Activated effector memory CD4-positive, alpha-beta T cell treated with Interleukin-2 at 50 U/mL for 16 hours (primary cell): ENCODE measurements at places on chromosomes 7 and 10.

DNA sequence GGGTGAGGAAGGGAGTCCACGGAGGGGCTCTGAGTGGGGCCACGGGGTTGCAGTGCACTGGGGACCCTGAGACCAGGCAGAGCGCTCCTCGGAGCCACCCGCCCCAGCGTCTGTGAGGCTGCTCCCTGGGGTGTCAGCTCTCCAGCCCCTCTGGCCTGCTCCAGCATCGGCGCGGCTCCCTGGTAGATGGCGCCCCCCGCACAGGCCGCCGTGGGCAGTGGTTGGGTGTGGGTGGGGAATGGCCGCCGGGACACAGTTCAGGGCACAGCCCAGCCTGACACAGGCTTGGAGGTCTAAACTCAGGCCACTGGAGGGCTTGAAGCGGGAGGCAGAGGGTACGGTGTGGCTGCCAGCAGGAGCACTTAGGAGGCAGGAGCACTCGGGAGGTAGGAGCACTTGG, 222.6 kb upstream of the PPP2R2D start:
- no peak for DNase-seq

- DNase-seq, result no peak
Observed at GRCh38 chr7:117086788-117087187, 133.5 kb downstream of the ST7 start.

DNA sequence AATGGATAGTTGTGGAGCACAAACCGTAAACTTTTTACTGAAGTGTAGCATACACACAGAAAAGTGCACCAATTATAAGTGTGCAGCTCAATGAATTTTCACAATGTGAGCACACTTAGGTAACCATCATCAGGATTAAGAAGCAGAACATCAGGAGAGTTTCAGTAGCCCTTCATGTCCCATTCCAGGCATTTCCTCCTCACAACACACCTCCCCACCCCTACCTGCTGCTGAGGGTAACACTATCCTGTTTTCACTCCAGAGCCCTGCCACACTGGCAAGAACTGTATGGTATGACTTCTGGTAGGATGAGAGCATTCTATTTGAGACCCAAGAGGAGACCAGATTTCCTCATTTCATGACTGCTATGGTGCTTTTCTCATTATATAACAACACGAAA, 166.5 kb downstream of the PPP1R3A start:
- DNase-seq, result no peak

DNA sequence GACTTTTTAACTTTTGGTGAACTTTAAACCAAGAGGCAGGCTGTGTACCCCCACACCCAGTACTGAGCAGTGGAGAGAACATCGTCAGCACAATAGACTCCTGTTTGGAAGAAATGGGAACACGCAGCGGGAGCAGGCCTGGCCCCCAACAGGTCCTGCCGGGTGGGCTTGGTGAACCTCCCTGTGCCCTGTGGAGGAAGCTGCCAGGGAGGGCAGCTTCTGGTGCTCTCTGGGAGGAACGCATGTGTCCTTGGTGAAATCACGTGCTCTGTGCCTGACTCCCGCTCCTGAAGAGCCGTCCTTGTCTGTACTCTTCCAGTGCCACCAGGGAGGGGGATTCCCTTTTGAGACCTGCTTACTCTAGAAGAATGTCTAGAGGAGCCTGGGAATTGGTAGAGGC, 31.6 kb downstream of the CHAT start:
- no peak for DNase-seq

DNA sequence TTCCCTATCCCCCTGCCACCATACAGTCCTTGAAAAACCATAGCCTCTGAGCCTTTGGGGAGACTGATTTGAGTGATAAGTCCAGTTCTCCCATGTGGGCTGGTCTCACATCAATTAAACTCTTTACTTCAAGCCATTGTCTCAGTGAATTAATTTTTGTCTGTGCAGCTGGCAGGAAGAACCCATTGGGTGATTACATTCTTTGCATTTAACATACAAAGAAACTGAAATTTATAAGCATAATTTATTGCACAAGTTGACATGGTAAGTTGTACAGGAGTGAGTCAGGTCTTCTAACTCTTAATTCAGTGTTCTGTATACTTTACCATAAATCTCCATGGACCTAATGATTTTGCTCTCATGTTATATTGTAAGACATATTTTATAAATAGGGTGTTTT, 1613.0 kb upstream of the LRRTM3 start:
- DNase-seq, result no peak

DNA sequence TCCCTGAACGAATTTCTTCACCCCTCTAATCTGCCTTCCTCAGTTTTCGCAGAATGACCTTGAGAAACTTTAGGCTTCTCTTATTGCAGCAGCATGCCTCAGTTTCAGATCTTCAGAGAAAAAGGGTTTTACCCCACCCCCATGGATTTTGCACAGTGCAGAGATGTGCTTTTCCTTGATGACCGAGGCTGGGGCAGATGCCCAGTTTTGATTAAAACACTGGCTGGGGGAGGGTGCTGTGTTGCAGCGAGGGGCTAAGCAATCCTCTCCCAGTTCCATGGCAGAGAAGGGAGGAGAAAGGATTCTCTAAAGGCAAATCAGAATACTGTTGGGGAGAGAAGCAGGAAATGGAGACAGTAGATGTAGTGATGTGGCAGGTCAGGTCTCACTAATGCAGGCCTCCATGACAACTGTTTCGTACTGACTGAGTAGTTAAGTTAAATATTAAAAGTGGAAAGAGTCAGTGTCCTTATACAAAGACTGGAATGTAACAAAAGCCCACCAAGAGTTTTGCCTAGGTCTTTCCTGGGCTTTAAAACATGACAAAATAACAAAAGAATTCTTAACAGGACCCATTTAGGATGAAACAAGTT, 50.8 kb upstream of the PDZD8 start:
- DNase-seq, result no peak

- no peak for DNase-seq
Observed at GRCh38 chr7:28192786-28193585, 12.4 kb upstream of the JAZF1 start.

DNA sequence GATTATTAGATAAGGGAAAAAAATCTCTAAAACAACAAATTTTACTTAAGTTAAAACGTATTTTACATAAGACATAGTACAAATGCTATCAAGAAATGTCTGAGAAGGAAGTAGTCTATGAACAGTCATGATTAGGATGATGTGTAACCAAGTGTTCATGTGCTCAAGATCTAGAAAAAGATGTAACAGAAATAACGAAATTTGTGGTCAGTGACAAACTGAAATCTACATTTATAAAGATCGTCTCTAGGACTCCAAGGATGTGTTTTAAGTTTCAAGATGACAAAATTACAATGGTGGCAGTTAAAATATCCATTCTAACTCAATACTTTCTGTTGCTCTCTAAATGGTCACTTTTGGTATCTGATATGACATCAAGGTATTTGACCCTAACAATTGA, 17.2 kb downstream of the PPP3CB start:
- no peak for DNase-seq

DNA sequence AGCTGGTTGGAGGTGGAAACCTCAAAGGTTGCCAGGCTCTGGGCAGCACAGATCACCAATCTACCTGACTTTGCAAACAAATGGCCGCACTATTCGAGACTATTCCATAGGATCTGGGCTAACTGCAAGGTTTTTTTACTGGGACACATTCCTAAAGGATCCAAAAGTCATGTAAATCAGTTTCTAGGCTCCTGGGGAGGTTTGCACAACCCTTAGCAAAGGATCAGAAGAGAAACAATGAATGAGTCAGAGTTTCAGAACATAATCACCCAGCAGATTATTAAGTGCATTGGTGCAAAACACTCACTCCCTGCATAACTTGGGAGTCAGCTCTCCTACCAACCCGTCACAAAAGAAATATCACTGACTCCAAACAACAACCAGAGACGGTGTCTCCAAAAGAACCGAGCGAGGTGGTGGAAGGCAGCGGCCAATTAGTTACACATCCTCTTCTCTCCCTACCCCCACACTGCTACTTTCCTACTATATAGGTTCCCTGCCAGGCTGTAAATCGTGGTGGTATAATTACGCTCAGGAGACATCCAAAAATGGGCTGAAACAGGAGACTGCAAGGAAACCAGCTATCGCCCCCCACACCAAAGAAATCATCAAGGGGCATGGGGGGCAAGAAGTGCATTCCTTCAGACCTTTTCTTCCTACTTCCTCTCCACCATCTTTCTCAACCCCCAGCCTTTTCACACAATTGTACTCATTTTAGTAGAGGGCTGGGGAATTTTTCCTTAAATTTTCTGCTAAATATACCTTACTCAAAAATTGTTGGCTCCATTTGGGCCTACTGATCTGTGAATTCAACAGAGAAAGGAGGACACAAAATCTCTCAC, 3.2 kb downstream of the UBE2H start:
- DNase-seq, result no peak

- no peak for DNase-seq
Observed at GRCh38 chr10:124737708-124738107, 6.5 kb downstream of the FAM53B start.

GRCh38 chr10:60042914-60043313, 136.6 kb upstream of the CCDC6 start:
- DNase-seq, result no peak

DNA sequence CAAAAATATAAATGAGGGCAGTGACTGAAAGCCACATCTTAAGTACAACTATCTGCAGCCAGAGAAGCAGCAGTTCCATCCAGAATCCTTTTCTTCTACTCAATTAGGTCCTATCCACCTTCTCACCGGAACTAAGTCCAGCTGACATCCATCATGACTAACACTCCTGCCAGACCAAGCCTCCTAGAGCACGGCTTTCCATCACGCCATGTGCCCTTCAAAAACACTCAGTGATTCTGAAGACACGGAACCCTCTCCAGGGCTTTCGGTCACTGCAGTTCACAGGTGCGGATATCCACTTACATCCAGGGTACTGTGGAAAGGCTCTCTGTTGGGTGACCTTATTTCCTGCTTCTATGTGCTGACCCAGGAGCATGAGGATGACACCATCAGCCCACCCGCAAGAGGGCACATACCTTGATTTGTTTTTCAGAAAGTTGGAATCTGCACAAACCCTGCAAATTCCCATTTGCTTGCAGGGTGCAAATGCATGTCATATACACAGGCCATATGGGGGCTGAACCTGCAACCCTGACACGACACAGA, 64.3 kb downstream of the FAM171A1 start:
- no peak for DNase-seq

GRCh38 chr10:14491811-14492210, 161.1 kb upstream of the FRMD4A start:
- DNase-seq, result no peak

DNA sequence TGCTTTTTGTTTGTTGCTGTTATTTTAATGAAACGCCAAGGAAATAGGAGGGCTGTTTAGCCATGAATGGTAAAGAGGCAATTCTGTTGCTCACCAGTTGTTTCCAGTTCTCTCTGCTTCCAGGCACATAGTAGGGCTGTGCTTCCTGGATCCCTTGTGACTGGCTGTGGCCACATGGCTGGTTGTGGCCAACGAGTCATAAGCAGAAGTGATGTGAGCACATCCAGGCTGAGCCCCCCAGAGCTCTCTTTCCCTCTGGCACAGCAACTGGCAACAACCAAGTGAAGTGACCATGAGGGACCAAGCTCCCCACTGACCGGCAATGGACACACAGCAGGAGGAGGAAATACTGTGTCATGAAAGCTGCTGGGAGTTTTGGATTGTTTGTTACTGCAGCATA, 10.3 kb downstream of the GRID1 start:
- no peak for DNase-seq

DNA sequence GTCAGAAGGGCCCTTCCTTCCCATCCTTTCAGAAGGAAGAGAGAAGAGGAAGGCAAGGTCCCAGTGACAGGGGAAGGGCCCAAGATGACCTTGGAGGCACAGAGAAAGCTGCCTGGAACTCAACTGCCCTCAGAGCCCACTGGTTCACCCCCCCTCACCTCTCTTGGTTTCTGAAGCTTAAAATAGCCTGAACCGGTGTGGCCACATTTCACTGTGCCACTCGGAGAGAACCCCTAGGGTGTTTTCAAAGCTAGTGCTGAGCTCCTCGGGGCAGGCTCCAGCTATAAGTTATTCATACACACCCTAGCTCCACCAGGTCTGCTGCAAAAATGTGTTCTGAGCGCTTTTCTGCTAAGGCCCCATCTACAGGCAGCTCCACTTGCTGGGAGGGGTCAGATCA, 60.9 kb upstream of the ADRB1 start:
- DNase-seq, result no peak

- no peak for DNase-seq
Observed at GRCh38 chr10:129063877-129064276, 403.2 kb upstream of the MGMT start.

DNA sequence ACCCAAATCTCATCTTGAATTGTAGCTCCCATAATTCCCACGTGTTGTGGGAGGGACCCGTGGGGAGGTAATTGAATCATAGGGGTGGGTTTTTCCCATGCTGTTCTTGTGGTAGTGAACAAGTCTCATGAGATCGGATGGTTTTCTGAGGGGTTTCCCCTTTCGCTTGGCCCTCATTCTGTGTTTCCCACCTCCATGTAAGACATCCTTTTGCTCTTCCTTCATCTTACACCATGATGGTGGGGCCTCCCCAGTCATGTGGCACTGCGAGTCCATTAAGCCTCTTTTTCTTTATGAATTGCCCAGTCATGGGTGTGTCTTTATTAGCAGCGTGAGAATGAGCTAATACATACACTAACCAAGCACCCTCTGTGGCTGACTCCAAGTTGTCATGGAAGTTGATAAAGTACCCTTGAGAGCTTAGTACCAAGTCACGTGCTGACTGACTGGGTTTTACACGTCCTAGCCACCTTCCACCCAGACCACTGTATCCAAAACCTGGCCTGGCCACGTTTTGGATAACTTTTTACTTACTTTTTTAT, 614.4 kb downstream of the SDK1 start:
- DNase-seq, result no peak

- DNase-seq, result no peak
Observed at GRCh38 chr7:97064972-97065587, 40.4 kb upstream of the DLX5 start.

DNA sequence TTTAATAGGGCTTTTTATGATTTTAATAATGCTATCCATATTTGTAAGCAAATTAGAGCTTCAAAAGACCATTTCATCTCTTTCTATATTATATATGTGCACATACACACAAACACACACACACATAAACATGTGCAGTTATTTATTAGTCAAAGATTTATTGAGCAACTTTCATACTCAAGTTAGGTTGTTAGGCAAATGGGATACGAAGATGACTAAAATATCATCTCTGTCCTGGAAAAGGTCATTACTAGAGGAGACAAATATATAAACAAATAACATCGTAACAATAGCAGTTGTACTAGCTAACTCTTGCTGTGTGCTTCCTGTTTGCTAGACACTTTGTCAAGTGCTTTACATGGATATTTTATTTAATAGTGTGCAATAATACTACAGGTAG, 307.9 kb downstream of the SNX13 start:
- DNase-seq, result no peak

GRCh38 chr7:149598721-149599308, 101.2 kb upstream of the ZNF746 start:
- no peak for DNase-seq

GRCh38 chr7:17447728-17448478, 149.5 kb downstream of the AHR start:
- no peak for DNase-seq

DNA sequence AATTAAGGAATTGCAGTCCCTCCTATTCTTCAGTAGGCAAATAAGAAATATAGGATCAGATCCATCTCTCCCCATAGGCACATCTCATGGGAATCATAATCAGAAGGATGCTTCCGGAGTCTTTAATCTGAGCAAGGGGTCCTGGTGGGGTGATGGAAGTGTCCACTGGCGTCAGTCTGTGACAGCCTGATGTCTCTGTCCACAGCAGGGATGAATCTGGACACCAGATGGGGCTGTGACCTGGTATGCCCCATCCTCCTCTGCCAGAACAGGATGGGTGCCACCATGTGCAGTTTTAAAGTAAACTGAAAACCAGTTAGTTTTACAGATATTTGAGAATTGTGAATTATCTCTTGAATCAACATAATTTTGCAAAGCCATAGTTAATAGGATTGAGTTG, 148.7 kb downstream of the C1GALT1 start:
- no peak for DNase-seq

- DNase-seq, result no peak
Observed at GRCh38 chr10:98950106-98950505, 285.5 kb downstream of the HPSE2 start.
